ENCODE measurements at places on chromosomes 2 and 18. TPM values are rescaled to one million over a fixed set of nuclear protein-coding genes. Genes with fewer than 3 reads are reported as not detected.
A peak's percentile ranks its signal among the peaks of the same experiment; 100 is the strongest.

GRCh38 chr2:109335631-109336176 lies 206.7 kb downstream of the SH3RF3 start:
- no peak for DNase-seq

The DTNA gene
- total RNA-seq, result 19.7 TPM

DNA sequence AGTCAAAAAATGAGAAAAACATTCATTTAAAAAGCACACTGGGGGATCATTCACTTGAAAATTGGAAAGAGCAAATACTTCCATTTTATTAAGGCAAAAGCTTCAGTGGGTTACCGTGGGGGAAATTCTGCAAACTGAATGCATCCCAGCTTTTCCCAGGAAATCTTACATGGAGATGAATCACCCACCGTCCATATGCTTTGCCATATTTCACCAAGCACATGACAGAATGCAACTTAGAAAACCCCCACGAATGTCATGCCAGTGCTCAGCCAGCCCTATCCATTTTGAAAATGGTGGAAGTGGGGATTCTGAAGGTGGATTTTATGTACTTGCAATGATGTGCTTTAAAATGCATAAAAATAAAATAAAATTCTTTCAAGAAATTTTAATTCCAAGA lies 485.5 kb upstream of the ID2 start:
- no peak for DNase-seq

- DNase-seq, result no peak
Observed at GRCh38 chr2:50207881-50208280, 824.1 kb downstream of the NRXN1 start.

GRCh38 chr2:64466478-64467085 lies 12.6 kb downstream of the LGALSL start:
- no peak for DNase-seq

DNA sequence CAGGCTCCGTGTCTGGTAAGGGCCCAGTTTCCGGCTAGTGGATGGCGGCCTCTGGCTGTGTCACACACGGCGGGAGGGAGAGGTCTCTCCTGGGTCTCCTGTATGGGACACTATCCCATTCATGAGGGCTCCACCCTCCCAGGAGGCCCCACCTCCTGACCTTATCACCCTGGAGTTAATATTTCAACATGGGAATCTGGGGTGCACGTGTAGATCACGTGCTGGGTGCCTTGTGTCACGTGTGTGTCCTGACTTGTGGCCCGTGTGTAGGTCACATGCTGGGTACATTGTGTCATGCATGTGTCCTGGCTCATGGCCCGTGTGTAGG lies 9.9 kb downstream of the NEU4 start:
- peak; percentile 84 for DNase-seq

DNA sequence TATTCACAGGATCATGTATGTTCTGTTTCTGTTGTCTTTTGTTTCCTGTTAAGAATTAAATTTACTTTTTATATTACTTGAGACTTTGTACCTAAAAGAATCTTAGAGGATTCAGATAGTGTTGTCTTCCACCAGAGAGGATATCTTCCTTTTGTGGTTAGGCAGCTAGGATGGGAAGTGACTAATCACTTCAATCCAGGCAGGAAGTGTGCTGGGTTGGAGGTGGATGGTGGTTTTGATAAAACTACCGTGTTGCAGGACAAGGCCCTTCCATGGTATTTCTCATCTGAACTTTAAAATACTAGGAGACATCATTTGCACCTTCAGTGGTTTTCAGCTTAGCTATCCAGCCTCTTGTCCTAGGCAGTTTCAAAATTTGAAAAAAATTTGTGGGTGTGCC lies 728.6 kb upstream of the CDH2 start:
- no peak for DNase-seq

The ADAM23 gene
- total RNA-seq, result 1.1 TPM

- no peak for DNase-seq
Observed at GRCh38 chr2:113091231-113091896, 23.6 kb downstream of the IL1F10 start.

GRCh38 chr2:116585669-116586327 lies 1228.7 kb upstream of the DDX18 start:
- DNase-seq, result no peak

DNA sequence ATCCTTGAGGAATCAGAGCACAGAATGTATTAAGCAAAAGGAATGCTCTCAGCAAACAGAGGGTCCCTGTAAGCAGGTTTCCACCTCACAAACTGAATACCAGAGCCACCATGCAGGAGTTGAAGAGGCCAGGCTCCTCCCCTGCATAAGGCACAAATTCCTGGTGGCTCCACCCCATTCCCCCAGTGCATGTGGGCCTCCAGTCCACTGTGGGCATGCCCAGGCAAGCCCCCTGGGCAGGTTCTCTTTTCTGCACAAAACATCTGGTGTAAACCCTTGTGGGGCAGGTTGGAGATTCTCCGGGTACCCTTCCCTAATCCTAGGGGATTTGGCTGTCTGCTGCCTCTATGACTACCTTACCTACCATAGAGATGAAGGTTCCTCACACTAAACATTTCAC lies 166.5 kb downstream of the PTPRM start:
- no peak for DNase-seq

The AFTPH gene
- total RNA-seq, result 22.2 TPM

DNA sequence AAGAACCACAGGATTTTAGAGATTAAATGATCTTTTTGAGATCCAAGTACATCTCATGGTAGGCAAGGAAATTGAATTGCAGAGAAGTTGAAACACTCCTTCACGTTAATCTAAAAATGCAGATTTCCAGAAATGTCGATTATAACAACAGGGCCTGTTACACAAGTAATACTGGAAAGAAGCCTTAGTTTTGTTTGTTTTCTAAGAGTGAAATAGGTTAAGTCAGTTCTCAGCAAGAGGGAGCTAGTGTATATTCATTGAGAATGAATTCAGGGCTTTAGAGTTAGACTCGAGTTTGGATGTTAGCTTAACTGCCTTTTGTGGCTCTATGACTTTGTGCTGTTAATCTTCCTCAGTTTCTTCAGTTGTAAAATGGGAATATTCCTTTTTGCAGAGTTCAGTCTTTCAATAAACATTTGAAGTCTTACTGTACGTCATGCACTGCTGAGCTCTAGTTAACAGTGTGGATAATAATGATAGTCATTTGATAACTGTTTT lies 926 bp downstream of the NDUFV2 start:
- DNase-seq, result no peak

DNA sequence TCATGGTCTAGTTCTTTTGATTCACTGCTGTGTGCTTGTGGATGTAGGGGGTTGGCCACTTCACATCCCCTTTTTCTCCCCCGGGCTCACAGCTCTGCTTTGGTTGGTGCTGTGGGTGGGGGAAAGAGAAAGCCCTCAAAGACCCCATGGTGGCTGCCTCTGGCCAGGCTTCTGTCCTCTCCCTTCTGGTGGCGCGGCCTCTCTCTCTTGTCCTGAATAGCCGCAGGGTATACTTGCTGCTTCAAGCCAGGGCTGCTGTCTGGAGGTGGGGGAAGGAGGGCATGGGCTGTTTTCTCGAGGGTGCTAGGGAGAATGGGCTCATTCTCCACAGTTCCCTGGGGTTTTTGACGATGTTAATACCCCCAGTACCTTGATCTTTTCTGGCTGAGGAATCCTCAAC lies 53.9 kb downstream of the IL1R2 start:
- no peak for DNase-seq

DNA sequence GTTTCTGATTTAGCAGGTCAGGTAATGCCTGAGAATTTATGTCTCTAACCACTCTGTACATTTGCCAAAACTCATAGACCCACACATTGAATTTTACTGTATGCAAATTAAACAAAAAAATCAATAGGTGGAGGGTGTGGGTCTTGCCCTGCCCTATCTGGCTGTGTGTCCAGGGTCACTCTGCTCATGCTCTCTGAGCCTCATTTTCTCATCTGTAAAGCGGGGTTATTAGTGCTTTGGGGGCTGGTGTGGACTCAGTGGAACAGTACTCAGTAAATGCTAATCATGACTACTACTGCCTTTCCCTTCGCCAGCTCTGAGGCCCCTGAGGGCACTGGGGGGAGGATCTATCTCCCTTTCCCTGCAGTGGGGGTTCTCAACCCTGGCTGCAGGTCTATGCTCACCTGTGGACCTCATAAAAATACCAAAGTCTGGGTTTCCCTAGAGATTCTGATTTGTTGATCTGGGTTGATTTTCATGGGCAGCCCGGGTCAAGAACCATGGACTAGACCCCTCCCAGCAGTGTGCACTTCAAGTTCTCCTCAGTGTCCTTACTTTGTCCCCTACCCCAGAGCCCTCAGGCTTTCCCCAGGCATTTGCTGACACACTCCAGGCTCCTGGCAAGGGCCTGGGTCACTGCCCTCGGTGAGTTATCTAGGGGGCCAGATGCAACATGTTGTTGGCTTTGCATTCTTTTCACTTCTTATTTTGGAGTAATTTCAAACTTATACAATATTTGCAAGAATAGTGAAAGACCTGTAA lies 27.5 kb downstream of the MTHFD2 start:
- no peak for DNase-seq

The MAP3K19 gene
- not detected for total RNA-seq

DNA sequence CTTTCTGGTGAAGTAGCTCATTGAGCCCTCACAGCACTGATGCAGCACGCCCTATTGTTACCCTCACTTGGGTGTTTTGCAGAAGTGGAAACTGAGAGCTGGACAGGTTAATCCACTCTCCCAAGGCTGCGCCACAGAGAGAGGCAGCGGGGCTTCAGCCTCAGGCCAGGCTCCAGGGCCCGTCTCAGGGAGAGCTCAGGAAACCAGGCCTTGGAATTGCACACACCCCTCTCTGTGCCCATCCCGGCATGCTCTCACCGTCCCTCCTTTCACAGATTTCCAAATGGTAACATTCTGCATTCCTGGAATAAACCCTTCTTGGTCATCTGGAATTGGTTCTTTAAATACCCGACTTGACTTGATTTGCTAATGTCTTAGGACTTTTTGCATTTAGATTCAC lies 51.5 kb downstream of the TWIST2 start:
- DNase-seq, result no peak

The TMEM247 gene
- not detected for total RNA-seq

The ALK gene
- 1.0 TPM for total RNA-seq

Measured in mesenteric fat pad (tissue), 1 donor.